ENCODE measurements at places on chromosomes 3 and 15. TPM values are rescaled to one million over a fixed set of nuclear protein-coding genes. Genes with fewer than 3 reads are reported as not detected.

CRABP1 gene
- total RNA-seq: not detected

TLR9 gene
- total RNA-seq: 0.18 TPM

GRCh38 chr15:74906067-74906449 lies 593 bp downstream of the FAM219B start:
- no peaks in the 10 kb centered on the region for H3K36me3 ChIP-seq
- H3K27ac ChIP-seq: peak overlapping the region; percentile 85
- H3K4me3 ChIP-seq: peak overlapping the region; percentile 72
- no peaks in the 10 kb centered on the region for H3K27me3 ChIP-seq
- peak; percentile 45 for DNase-seq

DNA sequence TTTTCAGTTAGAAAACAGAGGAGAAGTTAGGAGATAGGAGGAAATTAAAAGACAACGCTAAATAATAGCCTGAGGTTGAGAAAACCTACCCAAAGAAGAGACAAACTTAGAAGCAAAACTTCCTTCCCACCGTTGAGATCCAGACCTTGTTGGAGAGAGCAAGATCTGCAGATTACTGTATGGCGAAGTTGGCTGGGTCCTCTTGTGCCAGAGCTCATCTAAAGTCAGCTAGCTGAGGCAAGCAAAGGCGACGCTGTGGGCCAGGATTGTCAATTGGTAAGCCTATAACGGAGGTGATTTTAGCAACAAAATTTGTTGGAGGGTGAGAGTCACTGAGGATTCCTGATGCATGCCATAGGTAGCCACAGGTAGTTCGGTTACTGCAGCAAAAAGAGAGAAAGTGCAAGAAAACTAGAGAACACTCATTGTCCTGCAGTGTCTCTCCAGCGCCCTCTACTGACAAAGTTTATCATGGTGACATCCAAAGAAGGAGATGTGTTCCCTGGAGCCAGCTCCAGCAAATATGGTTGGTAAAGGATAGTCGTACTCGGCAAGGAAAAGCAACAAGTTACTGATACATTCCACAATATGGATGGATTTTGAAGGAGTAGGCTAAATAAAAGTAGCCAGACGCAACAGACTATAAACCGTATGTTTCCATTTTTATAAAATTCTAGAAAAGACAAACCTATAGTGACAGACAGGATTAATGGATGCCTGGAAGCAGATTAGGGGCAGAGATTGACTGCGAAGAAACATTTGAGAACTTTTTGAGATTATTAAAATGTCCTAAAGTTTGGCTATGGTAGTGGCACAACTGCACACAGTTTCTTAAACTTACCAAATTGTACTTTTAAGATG lies 9.8 kb upstream of the OR5K4 start:
- H3K4me3 ChIP-seq: no peak overlapping the region
- no peaks in the 10 kb centered on the region for H3K4me1 ChIP-seq
- peak; percentile 23 for DNase-seq
- no peak overlapping the region for H3K27ac ChIP-seq
- H3K27me3 ChIP-seq: no peaks in the 10 kb centered on the region

DNA sequence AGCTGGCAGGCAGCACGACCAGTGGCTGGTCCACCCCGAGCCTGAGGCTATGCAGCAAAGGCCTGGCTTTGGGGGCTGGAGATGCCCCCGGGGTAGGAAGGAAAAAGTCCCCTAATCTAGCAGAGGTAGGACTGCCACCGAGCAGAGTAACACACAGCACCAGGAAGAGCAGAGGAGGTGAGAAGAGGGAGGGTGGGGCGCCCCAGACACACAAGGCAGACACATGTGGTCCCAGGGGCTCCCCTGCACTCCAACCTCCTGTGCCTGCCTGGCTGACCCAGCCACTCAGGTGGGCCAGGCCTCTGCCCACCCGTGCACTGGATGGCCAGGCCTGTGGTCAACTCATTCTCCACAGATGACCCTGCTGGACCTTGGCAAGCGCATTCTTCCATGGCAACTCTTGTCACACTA lies 112.4 kb downstream of the ADCY5 start:
- H3K27ac ChIP-seq: no peak overlapping the region
- DNase-seq: no peak
- no peaks in the 10 kb centered on the region for H3K4me1 ChIP-seq
- H3K36me3 ChIP-seq: no peaks in the 10 kb centered on the region

NANOGP8 gene
- not detected for total RNA-seq

- no peak overlapping the region for H3K27ac ChIP-seq
- DNase-seq: no peak
- H3K27me3 ChIP-seq: no peaks in the 10 kb centered on the region
- H3K4me1 ChIP-seq: no peaks in the 10 kb centered on the region
- H3K36me3 ChIP-seq: no peaks in the 10 kb centered on the region
Observed at GRCh38 chr3:40763807-40764206, 239.0 kb downstream of the ZNF621 start.

DNA sequence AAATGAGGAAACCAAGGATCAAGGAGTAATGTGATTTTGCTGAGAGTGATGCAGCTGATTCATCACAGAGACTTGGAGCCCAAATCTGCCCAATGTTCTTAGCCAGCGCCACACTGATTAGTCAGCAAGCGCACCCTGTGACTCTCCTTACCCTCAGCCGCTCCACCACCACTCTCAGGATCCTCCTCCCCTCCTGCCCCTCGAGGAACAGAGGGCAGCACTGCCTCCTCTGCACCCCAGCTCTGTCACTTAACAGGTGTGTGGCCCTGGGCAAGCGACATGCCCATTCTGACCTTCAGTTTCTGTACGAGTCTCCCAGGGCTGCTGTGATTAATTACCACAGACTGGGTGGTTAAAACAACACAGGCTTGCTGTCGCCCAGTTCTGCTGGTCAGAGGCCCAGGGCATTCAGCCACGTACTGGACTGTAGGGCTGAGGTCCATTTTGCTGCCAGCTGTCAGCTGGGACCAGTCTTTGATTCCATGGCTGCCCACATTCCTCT lies 36.1 kb upstream of the HRH1 start:
- no peak for DNase-seq
- H3K36me3 ChIP-seq: no peaks in the 10 kb centered on the region
- H3K27me3 ChIP-seq: no peaks in the 10 kb centered on the region

- no peak overlapping the region for H3K27ac ChIP-seq
- DNase-seq: no peak
- no peaks in the 10 kb centered on the region for H3K27me3 ChIP-seq
- no peaks in the 10 kb centered on the region for H3K36me3 ChIP-seq
- no peak overlapping the region for H3K4me3 ChIP-seq
Observed at GRCh38 chr15:75225951-75226732, 24.5 kb downstream of the C15orf39 start.

DNA sequence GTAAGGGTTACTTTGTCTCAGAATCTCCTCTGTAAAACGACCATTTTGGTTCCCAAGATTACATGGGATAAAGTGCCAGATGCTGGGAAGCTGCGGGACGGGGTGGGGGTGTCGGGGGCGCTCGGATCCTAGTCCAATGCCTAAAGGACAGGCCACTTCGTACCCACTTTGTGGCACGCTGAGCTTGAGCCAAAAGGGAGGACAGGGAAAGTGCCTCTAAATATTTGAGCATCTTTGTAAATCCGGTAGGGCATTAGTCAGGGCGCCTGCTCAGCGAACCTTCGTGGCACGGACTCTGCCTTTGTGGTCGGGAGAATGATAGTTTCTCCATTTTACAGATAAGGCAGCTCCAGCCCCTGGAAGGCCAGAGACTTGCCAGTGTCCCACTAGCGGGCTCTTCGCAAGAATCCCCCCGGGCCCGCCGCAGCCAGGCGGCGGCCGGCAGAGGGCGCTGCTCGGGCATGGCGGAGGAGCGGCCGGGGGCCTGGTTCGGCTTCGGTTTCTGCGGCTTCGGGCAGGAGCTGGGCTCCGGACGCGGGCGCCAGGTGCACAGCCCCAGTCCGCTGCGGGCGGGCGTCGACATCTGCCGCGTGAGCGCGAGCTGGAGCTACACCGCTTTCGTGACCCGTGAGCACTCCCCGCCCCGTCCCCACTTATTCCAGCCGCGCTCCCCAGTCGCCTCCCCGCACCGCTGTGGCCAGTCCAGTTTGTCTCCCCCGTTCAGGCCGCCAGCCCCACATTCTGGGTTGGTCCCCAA lies 1.8 kb downstream of the RCCD1 start:
- H3K4me3 ChIP-seq: peak overlapping the region; percentile 19
- H3K36me3 ChIP-seq: peaks cover 41% of the 10 kb centered on the region
- peaks cover 10% of the 10 kb centered on the region for H3K4me1 ChIP-seq
- peak; percentile 74 for DNase-seq
- no peaks in the 10 kb centered on the region for H3K27me3 ChIP-seq

SECISBP2L gene
- total RNA-seq: 55.8 TPM

DNA sequence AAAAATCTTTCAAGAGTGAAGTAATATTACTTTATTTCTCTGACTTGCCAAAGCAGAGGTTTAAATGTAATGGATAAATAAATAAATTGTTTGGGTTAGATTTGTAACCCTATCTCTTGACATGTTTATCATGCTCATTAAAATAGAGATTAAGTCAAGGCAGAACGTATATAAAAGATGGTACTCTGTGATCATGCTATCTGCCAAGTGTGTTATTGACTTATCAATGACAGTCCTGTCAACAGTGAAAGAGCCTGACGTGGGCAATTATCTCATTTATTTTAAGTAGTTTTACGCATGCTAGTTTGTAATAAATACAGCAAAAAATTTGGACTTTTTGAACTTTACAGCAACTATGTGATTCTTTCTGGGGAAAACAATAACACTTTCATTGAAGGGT lies 43.7 kb downstream of the PROS1 start:
- no peak overlapping the region for H3K4me3 ChIP-seq
- no peaks in the 10 kb centered on the region for H3K4me1 ChIP-seq
- no peak for DNase-seq
- H3K27me3 ChIP-seq: no peaks in the 10 kb centered on the region

GRCh38 chr15:31433574-31433973 lies 106.9 kb downstream of the KLF13 start:
- no peaks in the 10 kb centered on the region for H3K27me3 ChIP-seq
- no peaks in the 10 kb centered on the region for H3K36me3 ChIP-seq
- no peak for DNase-seq

DNA sequence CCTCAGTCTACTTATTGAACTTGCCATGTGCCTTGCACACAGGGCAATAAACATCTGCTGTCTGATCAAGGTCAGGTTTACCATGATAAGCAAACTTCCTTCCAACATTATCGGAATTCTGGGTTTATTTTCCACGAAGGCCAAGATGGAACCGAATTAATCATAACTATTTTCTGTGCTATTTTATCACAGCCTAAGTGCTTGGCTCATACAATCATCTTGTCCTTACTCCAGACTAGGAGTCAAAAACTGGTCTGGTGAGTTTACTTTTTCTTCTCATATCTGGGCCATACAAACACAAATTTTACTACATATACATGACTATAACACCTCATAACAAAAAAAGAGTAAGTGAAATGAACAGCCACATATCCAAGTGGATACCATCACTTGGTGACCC lies 2.3 kb downstream of the FBN1 start:
- no peak for DNase-seq
- H3K36me3 ChIP-seq: no peaks in the 10 kb centered on the region
- no peaks in the 10 kb centered on the region for H3K4me1 ChIP-seq
- H3K27me3 ChIP-seq: no peaks in the 10 kb centered on the region
- no peak overlapping the region for H3K27ac ChIP-seq

DNA sequence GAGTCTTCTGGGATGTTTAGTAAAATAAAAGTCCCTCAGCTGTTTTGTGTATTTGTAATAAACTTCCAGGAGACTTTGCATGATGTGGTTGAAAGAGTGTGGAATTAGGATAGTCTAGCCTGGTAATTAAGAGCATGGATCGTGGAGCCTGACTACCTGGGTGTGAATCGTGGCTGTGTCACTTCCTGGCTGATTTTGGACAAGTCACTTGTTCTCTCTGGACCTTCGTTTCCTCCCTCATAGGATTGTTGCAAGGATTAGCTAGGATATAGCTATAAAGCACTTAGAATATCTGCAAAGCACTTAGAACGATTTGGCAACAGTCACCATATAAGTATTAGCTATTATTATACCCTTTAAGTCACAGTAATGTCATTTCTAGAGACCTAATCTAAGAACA lies 40.2 kb downstream of the SLMAP start:
- no peak for DNase-seq
- no peak overlapping the region for H3K27ac ChIP-seq
- H3K4me3 ChIP-seq: no peak overlapping the region
- H3K4me1 ChIP-seq: no peaks in the 10 kb centered on the region
- no peaks in the 10 kb centered on the region for H3K27me3 ChIP-seq
- H3K36me3 ChIP-seq: no peaks in the 10 kb centered on the region

DNA sequence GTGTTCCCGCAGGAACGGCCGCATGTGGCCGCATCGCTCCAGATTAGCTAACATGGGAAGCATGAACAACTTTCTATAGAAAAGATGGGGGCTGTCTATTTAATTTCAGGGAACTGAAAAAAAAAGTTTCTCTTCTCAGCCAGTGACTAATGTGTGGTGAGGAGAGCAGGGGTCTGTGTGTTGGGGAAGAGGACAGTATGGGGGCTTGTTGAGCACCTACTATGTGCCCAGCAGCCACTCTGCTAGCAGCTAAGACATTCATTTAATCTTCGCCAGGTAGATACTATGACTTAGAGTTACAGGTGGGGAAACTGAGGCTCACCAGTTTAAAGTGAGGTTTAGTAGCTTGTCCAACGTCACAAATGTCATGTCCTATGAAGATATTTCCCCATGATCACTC lies 56.6 kb downstream of the MGLL start:
- no peak overlapping the region for H3K27ac ChIP-seq
- no peak for DNase-seq
- H3K4me1 ChIP-seq: no peaks in the 10 kb centered on the region
- no peak overlapping the region for H3K4me3 ChIP-seq
- no peaks in the 10 kb centered on the region for H3K27me3 ChIP-seq
- no peaks in the 10 kb centered on the region for H3K36me3 ChIP-seq

DNA sequence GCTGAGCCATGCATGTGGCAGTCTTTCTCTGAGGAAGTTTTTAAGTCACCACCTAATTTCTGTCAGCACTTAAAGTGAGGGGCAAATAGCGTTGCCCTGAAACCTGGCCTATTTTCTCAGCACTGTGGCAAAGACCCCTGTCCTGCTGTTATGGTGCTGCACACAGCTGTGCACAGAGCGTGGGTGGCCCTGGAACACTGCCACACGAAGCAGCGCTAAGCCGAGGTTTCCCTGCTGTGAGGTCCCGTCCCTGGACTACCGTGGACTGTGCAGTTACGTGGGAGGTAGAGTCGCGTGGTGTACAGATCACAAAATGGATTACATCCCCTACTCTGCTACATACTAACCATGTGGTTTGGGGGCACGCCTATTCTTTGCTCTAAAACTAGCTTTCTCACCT lies 101.6 kb upstream of the NR2E3 start:
- no peak overlapping the region for H3K27ac ChIP-seq
- DNase-seq: no peak
- H3K4me1 ChIP-seq: no peaks in the 10 kb centered on the region

ERICH6 gene
- total RNA-seq: 0.62 TPM

GRCh38 chr3:61936344-61936937 lies 375.1 kb downstream of the PTPRG start:
- H3K27me3 ChIP-seq: no peaks in the 10 kb centered on the region
- peak; percentile 1 for DNase-seq
- no peaks in the 10 kb centered on the region for H3K4me1 ChIP-seq

DNA sequence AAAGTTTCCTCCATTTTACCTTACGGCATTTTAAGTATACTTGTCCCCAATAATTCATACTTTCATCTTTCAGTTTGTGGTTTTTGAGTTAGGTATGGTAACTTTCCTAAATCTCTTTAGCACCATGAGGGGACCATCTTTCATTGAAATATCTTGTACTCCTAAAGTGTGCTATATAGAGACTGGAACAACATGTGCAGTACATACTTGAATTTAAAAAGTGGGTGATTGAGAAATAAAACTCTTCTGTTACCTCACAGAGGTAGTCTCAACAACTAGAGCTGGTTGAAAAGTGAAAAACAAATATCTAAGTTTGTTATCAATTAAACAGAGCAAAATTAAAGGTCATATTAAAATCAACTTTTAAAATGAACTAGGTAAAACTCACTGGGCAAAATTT lies 423.1 kb downstream of the ROBO2 start:
- H3K4me1 ChIP-seq: no peaks in the 10 kb centered on the region
- no peaks in the 10 kb centered on the region for H3K36me3 ChIP-seq
- no peak for DNase-seq
- no peak overlapping the region for H3K27ac ChIP-seq
- H3K27me3 ChIP-seq: no peaks in the 10 kb centered on the region

FGF7 gene
- 0.05 TPM for total RNA-seq

Measured in naive thymus-derived CD4-positive, alpha-beta T cell (primary cell).